NCI-H1436 treated with DMSO at 0.1 percent for 48 hours (cell line): ENCODE measurements at places on chromosomes 16 and 17.

DNA sequence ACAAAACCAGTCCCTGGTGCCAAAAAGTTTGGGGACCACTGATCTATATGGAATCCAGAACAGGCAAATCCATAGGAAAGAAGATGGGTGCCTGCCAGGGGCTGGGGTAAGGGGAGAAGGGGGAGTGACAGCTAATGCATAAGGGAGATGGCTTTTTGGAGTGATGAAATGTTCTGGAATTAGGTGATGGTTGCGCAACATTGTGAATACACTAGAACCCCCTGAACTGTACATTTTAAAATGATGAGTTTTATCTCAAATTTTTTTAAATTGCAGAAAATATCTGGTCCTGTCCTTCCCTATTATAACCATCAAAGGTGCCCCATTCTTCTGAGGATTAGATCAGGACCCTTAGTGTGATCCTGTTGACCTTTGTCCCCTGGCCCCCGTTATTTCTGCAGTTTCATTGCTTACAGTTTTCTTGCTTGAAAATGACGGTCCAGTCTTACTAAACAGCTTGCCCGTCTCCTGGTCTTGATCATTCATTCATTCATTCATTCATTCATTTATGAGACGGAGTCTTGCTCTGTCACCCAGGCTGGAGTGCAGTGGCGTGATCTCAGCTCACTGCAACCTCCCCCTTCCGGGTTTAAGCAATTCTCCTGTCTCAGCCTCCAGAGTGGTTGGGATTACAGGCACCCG, 4.6 kb downstream of the BCO1 start:
- DNase-seq, result no peak

DNA sequence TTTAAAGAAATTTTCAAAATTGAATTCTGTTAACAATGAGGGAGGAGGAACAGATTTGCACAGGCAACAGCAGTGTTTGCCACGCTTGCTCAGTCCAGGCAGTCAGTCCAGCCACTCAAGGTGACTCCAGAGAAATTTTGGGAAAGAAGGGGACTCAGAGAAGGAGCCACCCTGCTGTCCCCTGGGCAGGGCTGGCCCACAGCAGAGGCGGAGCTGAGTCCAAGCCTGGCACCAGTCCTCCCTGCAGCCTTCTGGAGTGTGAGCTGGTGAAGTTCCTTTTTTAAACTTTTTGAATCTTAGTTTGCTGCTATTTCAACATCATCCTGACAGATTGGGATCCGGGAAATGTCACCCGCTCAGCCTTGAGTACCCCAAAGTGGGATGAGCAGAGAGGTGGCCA, 14.5 kb upstream of the SLC47A2 start:
- no peak for DNase-seq

DNA sequence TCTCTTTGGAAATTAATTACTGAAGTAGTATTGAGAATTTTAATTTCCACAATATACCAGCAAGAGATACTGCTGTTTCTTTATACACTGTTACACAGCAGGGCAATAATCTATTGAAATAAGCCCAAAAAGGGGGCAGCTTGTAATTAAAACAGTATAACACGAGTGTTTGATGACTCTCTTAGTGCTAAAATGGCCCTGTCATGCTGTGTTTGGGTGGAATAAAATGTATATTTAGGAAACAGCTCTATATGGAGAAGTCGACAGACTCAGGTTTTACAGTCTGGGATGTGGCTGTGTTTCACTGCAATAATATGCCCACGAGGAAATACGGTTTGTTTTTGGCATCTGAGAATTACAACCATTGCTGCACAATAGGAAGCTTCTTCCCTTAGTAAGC, 537.7 kb upstream of the HSBP1 start:
- no peak for DNase-seq

DNA sequence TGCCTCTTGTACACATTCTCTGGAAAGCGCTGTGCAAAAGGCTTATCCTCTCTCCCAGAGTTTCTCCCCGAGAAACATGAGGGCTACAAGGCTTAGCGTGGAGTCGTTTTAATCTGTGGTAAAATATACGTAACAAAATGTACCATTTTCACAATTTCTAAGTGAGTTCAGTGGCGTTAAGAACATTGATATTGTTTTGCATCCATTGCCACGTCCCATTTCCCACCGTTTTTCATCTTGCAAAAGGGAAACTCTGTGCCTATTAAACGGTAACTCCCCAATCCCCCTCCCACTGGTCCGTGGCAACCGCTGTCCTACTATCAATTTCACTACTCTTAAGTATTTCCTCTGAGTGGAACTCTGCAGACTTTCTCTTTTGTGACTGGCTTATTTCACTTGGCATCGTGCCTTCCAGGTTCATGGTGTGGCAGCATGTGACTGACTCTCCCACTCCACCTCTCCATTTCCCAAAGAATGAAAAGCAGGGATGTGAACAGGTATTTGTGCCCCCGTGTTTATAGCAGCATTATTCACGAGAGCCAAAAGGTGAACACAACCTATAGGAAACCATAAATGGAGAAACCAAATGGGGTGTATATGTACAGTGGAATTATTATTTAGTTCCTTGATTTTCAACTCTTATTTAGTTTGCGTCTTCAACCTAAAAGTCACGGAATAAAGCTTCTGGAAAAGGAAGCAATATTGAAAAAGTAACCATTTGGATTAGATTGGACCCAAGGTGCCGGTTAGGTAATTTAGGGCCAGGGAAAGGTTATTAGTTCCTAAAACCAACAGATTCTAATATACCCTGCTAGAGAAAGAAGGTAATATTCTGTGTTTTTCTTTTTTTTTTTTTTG, 1.1 kb upstream of the USP32 start:
- DNase-seq, result peak; percentile 42

DNA sequence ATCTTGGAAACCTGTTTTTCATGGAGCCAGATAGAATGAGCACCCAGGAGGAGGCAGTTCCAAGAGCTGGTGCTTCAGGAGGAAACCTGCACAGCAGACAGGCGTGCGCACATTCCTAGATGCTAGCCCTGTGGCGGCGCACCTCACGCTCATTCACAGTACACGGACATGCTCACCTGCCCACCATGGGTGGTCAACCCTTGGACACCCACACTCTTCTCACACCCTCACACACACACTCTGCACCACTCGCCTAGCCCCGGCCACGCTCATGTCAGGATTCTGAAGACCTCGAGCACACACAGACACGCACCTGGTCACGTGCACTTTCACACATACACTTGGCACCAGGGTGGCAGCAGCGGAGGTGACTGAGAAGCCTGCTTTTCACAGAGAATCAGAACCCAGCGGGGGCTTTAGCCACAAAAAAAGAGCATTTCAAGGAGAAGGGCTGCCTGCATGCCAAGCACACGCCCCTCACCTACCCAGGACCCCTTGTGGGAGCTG, 28.6 kb downstream of the RAI1 start:
- no peak for DNase-seq

DNA sequence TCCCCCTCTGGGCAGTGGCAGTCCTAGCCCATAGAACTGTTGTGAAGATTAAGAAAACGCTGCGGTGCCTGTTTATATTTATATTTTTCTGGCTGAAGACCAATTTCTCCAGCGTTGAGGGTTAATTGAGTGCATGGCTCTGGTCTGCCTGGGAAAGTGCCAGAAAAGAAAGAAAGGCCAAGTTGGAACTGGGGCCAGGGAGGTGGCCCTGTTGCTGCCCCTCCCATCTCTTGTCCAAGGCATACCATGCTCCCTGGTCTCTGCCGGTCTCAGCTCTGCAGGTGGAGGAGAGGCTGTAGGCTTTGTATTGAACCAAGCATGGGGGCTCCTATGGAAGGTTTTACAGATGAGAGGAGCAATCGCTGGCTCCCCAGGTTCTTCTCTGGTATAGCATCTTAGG, 124.7 kb downstream of the MGAT5B start:
- no peak for DNase-seq

DNA sequence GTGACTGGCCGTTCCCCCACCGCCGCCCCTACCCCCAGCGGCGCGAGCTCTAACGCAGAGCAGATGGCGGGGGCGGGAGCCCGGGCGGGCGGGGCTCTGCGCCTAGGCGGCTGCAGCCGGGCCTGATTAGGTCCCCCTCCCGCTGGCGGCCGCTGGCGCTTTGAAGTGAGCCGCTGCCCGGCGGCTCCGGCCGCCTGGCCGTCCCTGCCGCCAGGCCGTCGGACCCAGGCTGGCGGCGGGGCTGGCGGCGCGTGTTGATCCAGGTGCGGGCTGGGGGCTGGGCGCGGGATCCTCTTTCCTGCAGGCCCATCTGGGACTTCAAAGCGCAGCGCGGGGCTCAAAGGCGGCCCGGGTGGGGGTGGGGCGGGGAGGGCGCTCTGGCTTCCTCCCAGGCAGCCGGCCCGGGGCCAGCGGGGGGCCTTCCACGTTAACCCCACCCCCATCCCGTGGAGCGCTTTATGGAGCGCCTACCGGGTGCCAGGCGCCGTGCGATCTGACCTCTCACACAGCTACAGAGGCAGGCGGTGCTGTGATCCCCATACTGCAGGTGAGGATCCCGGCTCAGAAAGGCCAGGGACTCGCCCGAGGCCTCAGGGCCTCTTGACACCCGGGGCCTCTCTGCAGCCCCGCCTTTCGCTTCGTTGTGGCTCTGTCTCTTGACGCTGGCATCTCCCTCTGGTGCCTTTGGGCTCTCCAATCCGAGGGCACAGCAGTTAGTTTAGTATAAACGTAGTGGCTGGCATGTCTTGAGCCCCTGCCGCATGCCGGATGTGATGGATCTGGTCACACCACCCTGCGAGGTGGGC, 80.0 kb upstream of the NKD1 start:
- DNase-seq, result no peak

DNA sequence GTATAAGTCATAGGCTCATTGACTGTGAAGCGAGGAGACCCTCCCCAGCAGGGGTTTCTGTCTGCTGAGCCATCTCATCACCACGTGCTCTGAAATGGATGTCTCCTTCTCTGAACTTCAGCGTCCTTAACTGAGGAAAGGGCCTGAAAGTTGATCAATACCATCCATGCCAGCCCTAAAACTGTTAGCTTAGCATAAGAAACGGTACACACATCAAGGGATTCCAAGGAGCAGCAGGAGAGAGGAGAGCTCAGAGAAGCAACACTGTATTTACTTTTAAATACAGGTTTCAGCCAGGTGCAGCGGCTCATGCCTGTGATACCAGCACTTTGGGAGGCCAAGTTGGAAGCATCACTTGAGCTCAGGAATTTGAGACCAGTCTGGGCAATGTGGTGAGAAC, 248.9 kb upstream of the TNRC6C start:
- no peak for DNase-seq

DNA sequence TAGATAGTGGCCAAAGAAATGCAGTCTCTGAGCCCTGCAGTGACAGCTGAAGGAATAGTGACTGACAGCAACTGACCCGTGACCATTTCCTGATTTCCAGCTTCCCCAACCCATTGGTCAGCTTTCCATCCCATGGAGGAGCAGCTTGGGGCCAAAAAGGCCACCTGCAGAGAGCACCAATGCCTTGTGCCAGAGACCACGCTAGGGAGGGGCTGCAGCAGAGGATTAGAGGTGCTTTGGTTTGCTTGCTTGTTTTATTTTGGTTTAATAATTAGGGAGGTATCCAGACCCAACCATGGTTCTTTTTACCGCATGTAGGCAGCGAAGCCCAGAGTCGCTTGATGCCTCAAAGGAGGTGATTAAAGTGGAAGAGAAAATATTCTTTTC, 61.3 kb upstream of the SIAH1 start:
- DNase-seq, result no peak

DNA sequence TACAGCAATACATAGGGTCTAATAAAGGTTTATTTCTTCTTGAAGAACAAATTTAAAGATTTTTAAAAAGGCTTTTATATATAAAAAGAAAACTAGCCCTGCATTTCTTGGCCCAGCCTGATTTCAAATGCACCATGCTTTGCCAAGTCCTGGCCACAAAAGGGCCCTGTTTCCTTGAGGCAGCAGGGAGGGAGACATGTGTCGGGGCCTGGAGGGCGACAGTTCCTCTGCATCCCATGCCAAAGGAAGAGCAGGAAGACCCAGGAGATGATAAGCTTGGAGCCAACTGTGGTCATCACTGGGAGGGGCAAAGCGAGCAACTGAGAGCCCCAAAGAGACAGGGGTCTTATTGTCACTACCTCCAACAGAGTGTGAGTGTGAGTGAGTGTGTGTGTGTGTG, 571.5 kb upstream of the PSMD7 start:
- no peak for DNase-seq

DNA sequence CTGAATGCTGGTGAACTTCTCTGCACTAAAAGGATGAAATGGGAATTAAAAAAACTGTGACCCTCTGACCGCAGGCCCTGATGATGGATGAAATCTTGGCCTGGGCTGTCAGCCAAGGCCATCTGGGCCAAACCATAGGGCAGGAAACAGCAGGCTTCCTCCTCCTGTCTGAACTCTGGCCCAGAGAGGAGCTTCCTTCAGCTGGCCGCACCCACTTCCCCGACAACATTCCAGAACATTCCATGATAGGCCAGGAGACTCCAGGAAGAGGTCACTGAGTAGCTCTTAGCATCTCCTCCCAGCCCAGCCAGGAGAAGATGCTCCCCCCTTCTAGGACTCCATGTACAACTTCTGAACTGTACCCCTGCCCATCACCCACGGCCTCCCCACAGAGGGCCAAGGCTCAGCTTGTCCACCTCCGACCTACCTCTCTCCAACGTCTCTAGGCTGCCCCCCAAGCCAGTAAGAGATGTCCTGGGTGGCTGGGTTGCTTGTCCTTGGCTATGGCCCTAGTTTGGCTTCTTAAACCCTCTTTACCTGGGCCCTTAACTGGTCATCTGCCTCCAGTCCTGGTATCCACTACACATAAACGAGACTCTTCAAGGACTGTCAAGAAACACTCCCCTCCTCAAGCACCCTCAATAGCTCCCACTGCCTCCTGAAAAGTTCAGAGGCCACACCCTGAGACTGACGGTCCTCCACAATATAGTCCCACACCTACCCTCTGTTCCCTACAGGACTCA, 1.7 kb downstream of the RPH3AL start:
- no peak for DNase-seq

GRCh38 chr16:71807905-71808592, 585 bp downstream of the AP1G1 start:
- DNase-seq, result no peak

- DNase-seq, result no peak
These were observed 168.5 kb upstream of the DYNLRB2 start for GRCh38 chr16:80372341-80372740.

- no peak for DNase-seq
These were observed 225.4 kb downstream of the SEC14L1 start for GRCh38 chr17:77366206-77366557.

DNA sequence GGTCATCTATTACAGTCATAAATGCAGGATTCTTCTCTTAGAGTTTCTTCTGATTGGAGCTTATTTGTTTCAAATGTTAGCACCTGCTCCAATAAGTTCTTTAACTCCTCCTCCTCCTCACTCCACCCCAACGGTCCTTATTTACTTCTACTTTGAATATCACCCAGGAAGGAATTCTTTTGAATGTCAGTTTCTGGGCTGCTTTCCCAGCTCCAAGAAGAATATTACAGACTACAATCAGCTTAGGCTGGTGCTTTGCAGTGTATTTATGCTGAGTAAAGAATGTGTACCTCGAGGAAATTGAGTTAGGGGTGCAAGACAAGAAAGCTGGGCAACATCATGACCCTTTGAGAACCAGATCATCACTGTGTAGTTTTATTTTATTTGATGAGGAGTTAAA, 30.8 kb downstream of the MAP3K3 start:
- no peak for DNase-seq
